Hippocampal formation (tissue), 2 donors: ENCODE measurements at places on chromosomes 7 and 10.

DNA sequence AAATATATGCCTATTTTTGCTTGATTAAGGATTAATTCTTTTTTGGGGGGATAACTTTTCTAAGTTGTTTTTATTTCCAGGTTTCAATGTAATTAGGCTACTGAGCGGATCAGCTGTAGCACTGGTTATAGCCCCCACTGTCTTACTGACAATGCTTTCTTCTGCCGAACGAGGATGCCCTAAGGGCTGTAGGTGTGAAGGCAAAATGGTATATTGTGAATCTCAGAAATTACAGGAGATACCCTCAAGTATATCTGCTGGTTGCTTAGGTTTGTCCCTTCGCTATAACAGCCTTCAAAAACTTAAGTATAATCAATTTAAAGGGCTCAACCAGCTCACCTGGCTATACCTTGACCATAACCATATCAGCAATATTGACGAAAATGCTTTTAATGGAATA is 1.0 kb downstream of the LRRTM3 start:
- no peak for DNase-seq

DNA sequence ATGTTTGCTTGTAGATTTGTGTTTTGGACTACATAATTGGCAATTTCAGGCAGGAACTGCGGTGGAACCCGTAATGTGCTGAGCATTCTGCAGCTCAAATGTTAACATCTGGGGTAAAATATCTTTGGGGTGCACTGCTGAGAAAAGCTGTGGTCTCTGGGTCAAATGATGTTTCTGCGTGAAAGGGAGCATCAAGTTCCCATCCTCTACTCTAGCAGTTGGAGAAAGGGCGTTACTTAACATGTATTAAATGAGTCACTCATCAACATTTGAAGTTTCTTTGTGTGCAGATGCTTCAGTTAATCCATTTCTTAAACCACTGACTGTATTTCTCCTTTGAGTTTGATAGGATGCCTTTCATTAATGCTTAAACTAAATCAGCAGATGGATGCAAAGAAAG is 273.1 kb upstream of the PITRM1 start:
- DNase-seq, result no peak

DNA sequence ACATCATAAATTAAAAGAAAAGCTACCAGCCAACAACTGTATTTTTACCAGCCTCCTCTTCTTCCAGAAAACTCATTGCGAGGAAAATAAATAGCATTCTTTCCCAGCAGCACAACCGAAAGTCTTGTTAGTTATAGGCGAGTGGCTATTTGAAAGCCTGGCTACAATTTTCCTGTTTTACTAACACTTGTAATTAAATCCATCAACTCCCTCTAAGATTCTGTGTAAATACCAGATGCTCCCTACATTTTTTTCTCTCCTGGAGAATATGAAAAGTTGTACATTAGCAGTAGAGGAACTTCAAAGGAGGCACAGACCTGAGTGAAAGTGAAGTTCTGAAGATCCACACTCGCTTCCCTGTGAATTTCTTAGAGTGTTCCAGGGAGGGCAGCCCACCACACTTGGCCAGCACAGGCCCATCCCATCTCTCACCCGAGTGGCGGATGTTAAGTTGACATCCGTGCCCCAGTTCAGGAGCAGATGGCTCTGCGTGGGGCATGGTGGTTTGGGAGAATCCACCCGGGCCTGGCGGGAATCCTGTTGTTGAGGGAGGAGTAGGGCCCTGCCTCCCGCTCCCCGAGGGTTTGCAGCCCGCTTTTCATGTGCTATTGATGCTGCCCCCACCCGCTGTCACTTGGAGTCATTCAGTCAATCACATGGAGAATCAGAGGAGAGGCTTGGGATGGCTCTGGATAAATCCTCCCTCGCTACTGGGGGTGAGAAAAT is 451.0 kb upstream of the GALNT17 start:
- no peak for DNase-seq

GRCh38 chr7:51290702-51291540 is 25.7 kb downstream of the COBL start:
- no peak for DNase-seq

- DNase-seq, result no peak
These were observed 311.1 kb downstream of the HPSE2 start for GRCh38 chr10:98924526-98924925.

- DNase-seq, result no peak
These were observed 1217.6 kb upstream of the LRRN3 start for GRCh38 chr7:109873296-109873695.

GRCh38 chr10:32265756-32266155 is 81.2 kb downstream of the EPC1 start:
- no peak for DNase-seq

GRCh38 chr7:22433710-22434460 is 66.1 kb downstream of the STEAP1B start:
- DNase-seq, result no peak

GRCh38 chr10:44966129-44966815 is 6.7 kb downstream of the RASSF4 start:
- DNase-seq, result no peak

DNA sequence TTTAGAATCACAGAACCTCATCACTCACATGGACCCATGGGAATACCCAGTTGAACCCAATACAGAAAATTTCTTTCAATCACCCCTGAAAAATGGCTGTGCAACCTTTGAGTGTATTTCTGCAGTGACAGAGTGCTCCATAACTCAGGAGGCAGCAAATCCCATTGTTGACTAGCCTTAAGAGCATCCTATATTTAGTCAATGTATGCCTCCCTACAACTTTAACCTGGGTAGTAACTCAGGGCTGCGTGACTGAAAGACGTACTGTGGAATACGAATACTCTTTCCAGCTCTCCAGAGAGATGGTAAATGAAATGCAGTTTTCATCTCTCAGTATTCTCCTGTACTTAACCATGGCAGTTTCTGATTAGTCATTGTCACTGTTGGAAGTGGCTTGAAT is 573.0 kb upstream of the POM121L12 start:
- no peak for DNase-seq

DNA sequence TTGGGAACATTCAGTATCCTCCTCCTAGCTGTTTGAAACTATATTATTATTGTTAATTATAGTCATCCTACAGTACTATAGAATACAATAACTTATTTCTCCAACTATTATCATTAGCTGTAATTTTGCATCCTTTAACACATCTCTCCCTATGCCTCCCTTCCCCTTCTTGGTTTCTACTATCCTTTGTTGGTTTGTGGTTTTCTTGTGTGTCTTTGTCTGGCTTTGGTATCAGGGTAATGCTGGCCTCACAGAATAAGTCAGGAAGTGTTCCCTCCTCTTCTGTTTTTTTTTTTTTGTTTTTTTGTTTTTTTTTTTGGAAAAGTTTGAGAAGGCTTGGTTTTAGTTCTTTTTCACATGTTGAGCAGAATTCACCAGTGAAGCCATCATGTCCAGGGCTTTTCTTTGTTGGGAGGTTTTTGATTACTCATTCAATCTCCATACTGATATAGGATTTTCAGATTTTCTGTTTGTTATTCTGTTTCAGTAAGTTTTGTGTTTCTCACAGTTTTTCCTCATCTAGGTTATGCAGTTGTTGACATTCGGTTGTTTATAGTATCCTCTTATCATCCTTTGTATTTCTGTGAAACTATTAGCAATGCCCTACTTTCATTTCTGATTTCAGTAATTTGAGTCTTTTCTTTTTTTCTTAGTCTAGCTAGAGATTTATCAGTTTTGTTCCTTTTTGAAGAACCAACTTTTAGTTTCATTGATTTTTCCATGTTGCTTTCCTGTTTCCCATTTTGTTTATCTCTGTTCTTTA is 21.6 kb downstream of the C1GALT1 start:
- DNase-seq, result no peak

DNA sequence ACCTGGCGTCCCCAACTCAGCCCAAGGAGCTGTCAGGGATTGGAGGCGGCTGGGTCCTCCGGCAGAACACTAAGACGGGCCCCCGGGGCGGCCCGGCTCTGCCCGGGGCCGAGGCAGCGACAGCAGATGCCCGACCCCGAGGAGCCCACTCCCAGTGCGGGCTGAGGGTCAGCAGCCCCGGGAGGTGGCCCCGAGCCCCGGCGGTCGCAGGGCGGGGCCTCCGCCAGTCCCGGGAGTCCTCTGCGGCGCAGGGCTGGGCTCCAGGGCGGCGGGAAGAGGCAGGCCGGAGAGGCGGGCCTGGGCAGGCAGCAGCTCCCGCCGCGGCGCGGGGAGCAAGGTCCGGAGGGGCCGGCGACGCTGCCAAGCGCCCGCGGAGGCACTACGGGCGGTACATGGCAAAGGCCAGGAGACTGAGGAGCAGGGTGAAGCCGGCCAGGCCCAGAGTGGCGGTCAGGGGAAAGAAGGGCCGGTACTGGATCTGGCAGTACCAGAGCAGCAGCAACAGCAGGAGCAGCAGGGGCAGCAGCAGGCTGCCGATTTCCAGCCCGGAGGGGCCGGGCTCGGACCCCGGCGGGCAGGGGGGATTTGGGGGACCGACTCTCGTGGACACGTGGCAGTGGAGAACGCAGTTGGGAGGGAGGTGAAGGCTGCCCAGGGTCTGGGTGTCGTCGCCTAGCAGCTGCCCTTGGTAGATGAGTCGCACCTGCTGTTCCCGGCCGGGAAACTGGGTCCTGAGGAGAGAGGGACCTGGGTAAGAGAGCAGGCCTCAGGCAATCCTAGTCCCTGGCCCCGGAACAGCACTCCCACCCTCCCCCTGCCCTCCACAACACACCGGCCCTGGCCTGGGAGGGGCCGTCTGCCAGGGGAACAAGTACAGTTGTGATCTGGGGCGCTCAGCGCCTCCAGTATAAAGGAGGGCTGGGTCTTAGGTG is 827 bp upstream of the FASTK start:
- no peak for DNase-seq

DNA sequence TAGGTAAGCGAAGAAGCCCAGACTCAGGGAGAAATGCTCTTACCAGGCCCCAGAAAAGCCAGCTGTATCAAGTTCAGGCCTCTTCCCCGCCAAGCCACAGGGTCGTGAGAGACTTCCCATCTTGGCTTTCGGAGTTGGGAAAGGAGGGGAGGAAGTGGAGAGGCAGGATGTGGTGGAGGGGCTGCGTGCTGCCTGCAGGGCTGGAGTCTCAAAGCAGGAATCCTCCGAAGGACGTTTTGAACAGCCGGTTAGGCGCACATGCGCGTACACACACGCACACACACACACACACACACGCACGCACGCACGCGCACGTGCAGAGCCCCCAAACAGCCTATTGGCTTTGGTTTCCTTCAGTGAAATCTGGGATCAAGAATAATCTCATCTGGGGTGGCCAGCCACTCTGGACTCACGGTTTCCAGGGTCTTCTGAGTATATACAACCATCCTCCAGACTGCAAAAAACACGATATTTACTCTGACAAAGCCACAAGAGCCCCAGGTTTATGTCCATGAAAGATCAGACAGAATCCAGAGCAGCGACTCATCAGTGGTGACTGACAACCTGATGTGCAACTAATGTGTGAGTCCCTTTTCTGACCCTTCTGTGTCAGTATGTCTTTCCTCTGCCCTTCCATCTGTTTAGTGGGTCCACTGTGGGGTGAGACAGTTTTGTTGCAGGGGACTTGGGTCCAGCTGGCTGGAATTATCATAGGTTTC is 115.0 kb upstream of the ZNF438 start:
- DNase-seq, result no peak

DNA sequence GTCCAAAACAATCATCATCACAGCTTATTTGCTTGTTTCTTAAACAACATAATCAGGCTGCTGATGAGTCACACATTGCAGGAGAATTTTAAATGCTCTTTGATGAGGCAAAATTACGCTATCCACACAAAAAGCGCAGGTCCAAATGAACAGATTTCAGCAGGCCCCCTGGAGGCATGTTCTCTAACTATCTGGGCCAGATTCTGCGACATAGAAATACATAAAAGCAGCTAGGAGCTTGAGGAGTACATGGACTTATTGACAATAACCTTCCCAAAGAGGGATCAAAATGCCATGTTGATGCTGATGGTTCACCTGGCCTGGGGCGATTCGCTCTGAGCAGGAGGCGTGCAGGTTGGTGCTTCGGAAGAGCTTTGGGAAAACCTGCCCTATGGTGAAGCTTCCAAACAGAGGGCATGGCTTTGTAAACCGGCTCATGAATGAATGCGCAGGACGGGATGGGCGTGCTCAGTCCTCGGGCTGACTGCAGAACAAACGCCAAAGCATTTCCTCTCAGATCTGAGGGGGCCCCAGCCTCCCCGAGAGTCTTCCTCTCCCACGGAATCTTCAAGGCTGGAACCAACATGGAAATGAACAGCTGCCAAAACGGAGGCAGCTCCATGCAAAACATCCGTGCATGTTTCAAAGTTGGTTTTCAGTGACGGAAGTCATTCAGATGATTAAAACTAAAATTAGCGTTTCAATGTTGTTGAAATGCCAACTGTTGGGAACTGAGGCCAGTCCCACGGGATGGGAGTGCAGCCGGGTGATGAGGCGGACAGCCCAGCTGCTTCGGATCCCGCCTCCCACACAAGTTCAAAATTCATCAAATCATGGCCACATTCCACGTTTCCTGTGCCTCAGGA is 179.6 kb downstream of the TCERG1L start:
- DNase-seq, result no peak

DNA sequence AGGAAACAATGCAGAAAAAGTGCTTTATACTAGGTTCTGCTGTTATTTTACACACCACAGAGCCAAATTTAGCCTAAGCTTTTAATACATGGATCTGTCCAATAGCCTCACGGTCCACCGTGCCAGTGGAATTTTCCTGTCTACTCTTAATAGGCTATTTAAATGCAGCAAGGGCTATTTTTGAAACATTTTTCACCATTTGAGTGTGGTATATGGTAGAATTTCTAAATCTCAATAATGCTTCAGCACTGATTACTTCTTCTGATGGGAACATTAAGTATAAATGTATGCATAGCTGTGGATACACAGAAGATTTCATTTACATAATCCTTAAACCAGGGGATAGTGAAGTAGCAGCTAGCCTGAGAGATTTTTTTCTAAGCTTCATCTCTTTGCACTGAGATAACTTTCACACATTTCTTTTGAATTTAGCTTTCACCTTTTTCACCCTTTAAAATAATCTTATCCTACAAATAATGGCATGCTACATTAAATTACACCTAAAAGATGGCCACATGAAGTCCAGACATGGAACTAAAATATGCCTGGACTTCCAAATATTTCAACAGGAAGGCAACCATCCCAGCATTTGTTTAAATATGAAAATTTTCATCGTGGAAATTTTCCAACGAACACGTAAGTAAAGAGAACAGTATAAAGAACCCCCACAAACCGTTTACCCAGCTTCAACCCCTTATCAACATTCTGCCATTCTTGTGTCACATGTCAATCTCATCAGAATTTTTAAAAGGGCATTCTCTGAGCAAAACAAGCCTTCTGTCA is 45.4 kb downstream of the AMPH start:
- no peak for DNase-seq

GRCh38 chr7:45000093-45001032 is at the start of gene CCM2:
TSS of gene CCM2 (plus strand) at chr7:45000201. CDS start at chr7:45000334, 133 bp downstream.
- DNase-seq, result no peak

- no peak for DNase-seq
These were observed 8.2 kb downstream of the TMEM270 start for GRCh38 chr7:73869011-73869798.

DNA sequence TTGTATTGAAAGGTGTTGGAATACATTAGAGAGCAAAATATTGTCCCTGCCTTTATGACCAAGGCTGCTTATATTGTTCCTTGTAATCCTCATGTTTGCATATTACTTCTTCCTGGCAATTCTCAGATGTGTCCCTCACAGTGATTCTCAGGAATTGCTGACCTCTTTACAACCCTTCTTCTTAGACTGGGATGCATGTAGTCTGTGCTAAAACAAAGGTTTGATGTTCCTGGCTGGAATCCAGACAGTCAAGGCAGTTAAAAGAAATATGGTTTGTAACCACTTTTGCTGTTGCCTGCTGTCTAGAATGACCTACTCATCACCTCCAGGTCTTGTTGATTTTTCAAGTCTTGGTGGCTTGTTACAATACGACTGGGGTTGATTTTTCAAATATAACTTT is 367.6 kb downstream of the HGF start:
- DNase-seq, result no peak

- no peak for DNase-seq
These were observed 423.2 kb downstream of the POM121L12 start for GRCh38 chr7:53458636-53459035.
